NCI-H2107 (cell line): ENCODE measurements at places on chromosomes 6 and 20.

GRCh38 chr20:40286975-40287531, 402.0 kb downstream of the MAFB start:
- no peak for DNase-seq

- no peak for DNase-seq
Measured at GRCh38 chr6:105748737-105749161, 337.4 kb upstream of the PRDM1 start.

- no peak for DNase-seq
Measured at GRCh38 chr6:26045928-26046368, 41.3 kb upstream of the HFE start.

DNA sequence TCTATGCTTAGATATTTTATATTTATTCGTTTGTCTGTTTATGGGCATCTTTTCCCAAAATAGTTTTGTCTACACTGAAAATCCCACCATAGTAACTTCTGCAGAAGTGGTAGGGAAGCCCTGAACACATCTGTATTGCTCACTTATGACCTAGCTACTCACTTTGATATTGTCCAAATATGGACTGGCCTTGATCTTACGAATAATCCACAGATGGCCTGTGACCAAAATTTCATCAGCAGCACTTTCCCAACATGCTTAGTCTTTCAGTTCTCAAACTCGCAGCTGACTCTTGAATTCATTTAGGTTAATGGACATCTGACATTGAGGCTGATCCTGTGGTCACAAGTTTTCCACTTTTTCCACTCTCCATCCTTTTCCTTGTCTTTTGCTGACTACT, 80.8 kb upstream of the BEND3 start:
- DNase-seq: no peak

DNA sequence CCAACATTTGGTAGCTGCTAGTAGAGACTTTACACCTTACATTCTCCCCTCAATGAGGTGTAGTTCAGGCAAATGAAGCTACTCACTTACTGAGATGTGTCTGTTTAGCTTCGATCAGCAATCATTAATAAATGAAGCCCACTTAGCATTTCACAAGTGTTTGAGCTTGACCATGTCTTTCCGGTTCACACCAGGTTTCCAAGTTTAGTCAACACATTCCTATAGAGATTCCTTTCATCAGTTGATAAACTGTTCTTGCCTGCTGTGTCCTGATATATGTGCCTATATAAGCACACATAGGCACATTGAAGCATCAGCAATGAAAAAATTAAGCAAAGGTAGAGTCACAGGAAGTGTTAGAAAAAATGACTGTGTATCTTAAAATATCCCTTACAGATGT, 150.0 kb downstream of the BTBD3 start:
- no peak for DNase-seq

- DNase-seq: no peak
Measured at GRCh38 chr6:149064001-149064659, 253.4 kb upstream of the TAB2 start.

GRCh38 chr6:5677219-5678000, 329.3 kb downstream of the NRN1 start:
- no peak for DNase-seq

DNA sequence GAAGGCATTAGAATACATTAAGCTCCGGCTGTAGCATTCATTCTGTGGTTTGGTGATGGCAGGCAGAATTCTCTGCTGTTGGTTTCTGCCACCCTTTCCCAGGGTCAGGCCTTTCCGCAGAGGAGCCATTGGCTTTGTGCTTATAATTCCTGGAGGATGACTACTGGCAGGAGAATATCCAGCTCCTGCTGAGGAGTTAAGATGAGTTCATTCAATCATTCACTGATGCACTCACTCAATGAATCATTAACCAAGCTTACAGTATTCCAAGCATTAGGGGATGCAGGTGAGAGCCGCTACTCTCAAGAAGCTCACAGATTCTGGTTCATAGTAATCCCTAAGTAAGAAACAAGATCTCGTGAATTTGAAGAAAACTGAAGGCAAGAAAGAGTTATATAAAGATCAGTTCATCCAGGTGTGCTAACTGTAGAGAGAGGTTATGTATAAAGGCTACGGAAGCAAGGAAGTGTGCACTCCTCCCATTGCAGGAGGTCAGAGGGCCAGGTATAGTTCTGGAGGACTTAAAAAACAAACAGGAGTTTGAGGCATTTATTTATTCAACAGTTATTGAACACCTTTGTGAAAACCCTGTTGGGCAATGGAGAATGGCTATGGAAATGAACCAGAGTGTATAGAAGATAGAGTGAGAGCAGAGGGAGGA, 75.5 kb downstream of the HMGN3 start:
- DNase-seq: no peak

DNA sequence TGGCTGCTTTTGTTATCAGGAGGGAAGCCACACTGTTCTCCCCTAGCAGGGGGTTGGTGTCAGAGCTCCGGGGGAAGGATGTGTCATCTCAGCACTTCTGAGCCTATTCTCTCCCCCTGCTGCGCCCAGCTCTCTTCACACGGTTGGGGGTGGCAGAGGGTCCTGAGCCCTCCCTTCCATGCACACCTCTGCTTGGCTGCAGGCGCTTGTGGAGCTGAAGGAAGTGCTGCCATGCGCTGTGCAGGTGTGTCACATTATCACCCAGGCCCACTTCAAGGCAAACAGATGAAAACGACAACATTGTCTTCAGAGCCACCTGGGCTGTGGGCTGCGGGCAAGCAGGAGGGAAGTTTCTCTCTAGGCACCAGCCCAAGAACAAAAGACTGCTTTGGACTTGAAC, 263.4 kb downstream of the BMP7 start:
- no peak for DNase-seq

GRCh38 chr20:57030611-57031600, 235.5 kb downstream of the BMP7 start:
- no peak for DNase-seq

GRCh38 chr6:42118162-42119001, 24.0 kb downstream of the C6orf132 start:
- DNase-seq: no peak

GRCh38 chr6:52994031-52994838, 849 bp downstream of the GSTA4 start:
- no peak for DNase-seq

DNA sequence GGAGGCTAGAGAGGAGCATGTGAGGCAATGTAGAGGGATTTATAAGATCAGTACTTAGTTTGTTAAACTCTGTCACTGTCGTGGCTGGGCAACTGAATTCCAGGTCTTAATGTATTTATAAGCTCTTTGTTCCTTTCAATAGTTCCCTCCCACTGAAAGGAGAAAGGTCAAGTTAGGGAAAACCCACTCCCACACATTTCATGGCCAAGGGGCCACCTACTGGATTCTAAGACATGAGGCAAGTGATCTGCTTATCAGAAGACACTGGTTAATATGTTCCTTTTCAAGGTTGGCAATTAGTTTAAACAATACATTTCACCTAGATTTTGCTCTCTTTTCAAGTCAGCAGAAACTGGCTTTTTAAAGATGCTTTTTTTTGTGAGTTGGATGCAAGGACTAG, 5.4 kb upstream of the GSTA5 start:
- no peak for DNase-seq

DNA sequence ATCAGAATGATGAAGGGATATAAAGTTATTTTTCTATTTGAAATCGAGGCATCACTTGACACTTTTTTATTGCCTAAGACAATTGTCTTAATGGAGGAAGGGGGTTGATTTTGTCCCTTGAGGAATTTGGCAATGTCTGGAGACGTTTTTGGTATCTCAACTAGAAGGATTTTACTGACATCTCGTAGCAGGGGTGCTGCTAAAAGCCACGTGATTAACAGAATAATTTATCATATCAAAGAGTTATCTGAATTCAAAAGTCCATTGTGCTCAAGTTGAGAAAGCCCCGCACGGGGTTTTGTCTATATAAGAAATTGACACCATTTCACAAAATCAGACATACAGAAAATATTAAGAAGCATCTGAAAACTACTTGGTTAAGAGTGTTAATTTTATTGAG, 1.5 kb upstream of the TAAR6 start:
- DNase-seq: no peak

- no peak for DNase-seq
Measured at GRCh38 chr20:63400486-63401210, 39.5 kb upstream of the CHRNA4 start.

- no peak for DNase-seq
Measured at GRCh38 chr6:20236909-20237600, 24.8 kb upstream of the MBOAT1 start.

GRCh38 chr6:41840326-41840725, 52.8 kb downstream of the TOMM6 start:
- DNase-seq: no peak

- no peak for DNase-seq
Measured at GRCh38 chr6:90123831-90124230, 172.8 kb downstream of the BACH2 start.

GRCh38 chr6:167858086-167858591, 31.4 kb downstream of the AFDN start:
- no peak for DNase-seq

GRCh38 chr6:44373787-44374186, 13.7 kb upstream of the CDC5L start:
- DNase-seq: no peak

DNA sequence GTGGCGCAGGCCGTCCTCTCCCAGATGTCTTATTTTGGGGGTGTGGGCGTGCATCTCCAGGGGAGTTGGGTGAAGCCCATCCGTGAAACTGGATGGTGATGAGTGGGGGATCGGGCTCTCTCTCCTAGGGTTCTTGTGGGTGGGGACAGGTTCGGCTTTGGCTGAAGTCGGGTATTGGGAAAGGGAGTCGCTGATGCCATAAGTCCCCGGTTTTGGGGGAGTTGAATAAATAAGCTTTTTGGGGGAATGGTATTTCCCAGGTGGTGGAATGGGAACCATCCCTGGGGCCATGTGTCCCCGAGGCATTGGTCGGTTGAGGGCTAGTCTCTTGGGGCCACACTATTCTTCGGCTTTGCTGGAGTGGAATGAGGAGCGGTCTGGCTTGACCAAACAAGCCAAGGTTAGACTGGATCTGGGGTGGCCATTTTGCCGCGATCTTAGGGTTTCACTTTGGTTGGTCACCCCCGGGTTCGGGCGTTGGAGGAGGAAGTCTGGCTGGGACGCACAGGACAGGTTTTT, 481 bp downstream of the ZNF133 start:
- DNase-seq: no peak

DNA sequence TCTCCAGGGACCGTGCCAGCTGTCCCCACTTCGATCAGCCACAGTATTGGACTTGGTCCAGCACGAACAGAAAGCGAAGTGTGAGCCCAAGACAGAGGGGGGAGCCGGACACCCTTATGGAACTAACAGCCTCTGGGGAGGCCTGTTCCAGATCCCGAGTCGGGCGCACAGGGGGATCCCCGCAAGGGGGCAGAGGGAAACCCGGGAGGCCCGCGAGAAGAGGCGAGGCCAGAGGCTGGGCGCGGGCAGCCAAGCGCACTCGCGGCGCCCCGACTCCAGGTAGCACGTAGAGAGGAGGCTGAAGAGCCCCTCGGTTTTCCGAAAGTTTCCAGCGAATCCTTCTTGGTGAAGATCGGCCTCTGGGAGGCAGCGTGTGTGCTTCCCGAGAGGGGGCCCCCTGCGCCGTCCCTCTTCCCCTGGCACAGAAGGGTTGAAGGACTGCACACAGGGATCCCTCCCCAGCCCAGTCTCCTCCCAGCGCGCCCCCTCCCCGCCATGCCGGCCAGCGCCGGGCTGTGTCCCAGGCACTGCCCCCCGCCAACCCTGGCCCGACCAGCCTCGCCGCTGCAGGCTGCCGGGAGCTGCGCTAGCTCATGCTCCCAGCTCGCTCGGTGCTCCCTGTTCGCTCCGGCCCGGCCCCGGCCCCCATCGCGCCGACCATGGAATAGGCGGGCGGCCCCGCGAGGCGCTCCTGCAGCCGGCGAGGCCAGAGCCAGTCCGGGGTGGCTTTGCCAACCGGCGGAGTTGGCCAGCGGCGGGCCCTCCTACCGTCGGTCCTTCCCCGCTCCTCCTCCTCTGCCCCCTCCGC, 577 bp upstream of the SLC24A3 start:
- DNase-seq: no peak

DNA sequence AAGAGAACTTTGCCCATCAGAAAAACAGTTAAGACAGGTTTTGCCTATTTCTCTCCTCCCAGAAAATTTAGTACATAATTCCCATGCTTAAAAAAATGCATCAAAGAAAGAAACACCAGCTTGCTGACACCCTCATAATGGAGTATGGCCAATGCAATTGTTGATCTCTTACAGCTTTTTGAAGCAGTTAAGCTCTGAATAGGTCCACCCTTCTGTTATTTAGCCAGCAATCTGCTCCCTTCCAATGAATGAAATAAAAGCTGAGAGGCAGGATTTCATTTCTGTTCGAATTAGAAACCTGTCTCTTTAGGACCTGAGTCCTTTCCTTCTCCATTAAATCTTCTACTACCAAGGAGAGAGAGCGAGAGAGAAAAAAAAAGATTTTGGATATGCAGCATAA, 288.7 kb downstream of the RNF144B start:
- no peak for DNase-seq

DNA sequence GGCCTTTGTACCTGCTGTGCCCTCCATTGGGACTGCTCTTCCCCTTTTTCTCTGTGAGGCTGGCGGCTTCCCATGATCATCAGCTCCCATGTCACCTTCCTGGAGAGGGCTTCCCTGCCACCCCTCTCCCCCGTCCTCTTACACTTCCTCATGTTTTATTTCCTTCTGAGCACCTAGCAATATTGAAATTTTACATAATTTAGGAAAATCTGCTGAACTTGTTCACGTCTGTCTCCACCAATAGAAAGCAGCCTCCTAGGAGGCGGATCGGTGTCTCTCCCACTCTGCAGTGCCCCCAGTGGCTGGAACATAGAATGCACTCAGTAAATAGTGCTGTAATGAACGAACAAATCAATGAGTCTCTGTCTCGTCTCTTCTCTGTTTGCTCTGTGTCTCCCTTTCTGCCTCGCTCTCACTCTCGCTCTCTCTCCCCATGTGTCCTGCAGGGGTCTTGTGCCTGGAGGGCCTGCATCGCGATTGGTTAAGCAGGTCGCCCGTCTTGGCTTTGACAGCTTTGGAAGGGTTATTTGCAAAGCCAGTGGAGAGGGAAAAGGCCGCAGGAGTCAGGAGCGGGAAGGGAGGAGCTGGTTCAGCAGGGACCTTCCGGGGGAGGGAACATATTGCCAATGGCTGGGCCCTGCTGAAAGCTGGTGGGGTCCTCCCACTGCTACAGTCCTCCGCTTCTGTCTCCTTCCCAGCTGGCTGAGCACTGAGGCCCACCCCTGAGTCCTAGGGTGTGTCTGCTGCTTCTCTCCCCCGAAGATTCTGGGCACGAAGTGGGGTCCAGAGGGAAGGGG, 12.1 kb upstream of the OCSTAMP start:
- DNase-seq: peak; percentile 12

- DNase-seq: no peak
Measured at GRCh38 chr20:12610871-12611270, 397.9 kb upstream of the SPTLC3 start.

- no peak for DNase-seq
Measured at GRCh38 chr20:52983726-52984450, 11.7 kb downstream of the TSHZ2 start.

- DNase-seq: no peak
Measured at GRCh38 chr20:43190332-43190953, 737 bp upstream of the PTPRT start.

- DNase-seq: no peak
Measured at GRCh38 chr6:41599852-41600445, 38.3 kb upstream of the MDFI start.
